ENCODE measurements at places on chromosomes 16 and 17.
A peak's percentile ranks its signal among the peaks of the same experiment; 100 is the strongest.

GRCh38 chr17:72472106-72472505 lies 351.3 kb downstream of the SOX9 start:
- peak; percentile 36 for DNase-seq

- DNase-seq, result no peak
Observed at GRCh38 chr16:82317411-82318167, 147.6 kb upstream of the MPHOSPH6 start.

GRCh38 chr16:3304370-3304769 lies 860 bp downstream of the TIGD7 start:
- no peak for DNase-seq

DNA sequence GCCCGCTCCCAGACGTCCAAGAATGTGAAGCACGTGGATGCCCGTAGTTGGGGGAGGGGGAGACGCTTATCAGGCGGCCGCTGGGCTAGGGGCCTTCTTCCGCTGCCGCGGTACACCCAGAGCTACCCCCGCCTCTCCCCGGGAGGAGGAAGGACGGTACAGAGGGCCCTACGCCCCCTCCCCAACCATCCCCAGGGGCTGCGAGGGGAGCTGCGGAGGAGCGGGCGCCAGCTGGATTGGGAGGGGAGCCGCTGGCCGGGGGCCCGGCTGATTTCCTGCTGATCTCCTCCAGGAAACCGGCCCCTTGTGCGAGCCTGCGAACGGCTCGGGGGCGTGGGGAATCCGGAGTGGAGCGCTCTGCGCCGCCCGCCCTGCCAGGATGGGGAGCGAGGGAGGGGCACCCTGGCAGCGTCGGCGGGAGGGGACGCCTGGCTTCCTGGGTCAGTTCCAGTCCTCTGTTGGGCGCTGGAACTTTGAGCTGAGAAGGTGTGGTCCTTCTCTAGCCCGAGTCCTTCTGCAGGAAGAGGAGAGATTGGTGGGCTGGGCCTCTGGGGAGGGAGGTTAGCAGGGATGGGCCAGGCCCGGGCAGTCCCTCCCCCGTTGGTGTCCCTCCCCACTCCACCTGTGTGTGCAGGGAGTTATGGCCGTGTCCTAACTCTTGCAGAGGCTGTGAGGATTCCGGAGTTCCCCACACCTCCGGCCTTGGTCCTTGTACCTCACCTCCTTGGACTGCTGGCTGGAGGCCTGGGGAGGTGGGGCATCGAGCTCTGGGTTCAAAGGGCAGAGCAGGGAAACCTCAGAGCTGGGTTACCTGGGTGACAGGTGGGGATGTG lies 19.2 kb downstream of the GJD3 start:
- peak; percentile 38 for DNase-seq

DNA sequence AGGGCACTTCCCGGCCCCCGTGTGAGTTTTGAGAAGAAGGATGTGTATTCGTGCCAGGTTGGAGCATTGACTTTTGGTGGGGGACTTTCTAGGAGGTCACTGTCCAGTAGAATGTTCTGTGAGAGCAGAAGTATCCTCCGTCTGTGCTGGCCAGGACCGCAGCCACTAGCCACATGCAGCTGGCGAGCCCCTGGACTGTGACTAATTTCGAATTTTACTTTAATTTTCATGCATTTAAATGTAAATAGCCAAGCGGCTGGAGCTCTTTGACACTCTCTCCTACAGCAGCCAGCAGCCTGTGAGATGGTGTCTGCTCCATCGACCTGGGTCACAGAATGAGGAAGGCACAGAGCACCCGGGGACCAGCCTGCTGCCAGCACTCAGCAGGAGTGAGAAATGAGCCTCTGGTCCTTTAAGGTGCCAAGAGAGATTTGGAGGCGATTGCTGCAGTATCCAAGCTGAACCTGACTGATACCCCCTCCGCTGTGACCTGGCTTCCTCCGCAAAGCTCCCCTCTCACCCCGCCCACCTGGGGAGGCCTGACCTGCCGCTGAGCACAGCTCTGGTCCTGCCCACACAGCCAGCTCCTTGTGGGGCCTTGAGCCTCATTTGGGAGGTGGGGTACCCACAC lies 7.8 kb downstream of the ATP2A3 start:
- peak; percentile 29 for DNase-seq

- DNase-seq, result no peak
Observed at GRCh38 chr16:29738514-29738913, 7.3 kb downstream of the C16orf54 start.

DNA sequence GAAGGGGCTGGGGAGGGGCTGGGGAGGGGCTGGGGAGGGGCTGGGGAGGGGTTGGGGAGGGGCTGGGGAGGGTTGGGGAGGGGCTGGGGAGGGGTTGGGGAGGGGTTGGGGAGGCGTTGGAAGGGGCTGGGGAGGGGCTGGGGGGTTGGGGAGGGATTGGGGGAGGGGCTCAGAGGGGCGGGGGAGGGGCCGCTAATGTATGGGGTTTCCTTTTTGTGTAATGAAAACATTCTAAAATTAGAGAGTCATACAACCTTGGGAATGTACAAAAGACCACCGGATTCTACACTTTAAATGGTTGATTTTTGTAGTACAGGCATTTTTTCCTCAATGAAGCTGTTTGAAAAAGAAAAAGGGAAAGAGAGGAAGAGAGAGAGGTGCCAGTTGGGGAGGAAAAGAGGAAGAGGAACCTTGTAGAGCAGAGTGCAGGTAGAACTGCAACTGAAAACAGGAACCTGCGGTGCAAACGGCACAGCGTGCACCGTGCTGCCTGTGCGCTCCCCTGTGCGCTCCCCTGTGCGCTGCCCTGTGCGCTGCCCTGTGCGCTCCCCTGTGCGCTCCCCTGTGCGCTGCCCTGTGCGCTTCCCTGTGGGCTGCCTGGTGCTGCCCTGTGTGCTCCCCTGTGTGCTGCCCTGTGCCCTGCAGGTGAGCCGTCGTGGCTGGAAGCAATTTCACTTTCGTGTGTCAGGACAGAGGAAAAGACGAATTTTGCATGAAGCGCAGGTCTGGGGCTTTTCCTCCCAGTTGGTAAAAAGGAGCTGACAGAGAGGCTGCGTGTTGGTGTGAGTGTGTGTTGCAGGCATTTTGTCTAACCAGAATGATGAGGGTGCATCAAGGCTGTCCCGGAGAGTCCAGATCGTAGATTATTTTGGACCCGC lies 40.8 kb downstream of the METRNL start:
- DNase-seq, result no peak

DNA sequence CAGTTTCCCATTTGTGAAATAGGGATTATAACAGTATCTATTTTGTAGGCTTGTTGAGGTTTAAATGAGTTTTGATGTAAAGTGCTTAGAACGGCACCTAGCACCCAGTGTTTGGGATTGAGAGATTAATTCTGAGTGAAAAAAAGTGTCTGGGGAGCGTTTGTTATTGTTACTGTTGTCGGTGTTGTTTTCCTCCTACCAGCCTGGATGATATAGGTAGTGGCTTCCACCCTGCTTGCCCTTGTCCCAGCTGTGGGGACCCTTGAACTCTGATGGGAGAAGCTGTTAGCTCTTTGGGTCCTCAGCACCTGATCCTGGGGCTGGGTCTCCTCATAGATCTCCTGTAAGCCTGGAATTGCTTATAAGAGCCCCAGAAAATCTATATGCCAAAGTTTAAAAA lies 4.9 kb downstream of the FMNL1 start:
- no peak for DNase-seq
